Immature natural killer cell (primary cell): ENCODE measurements at places on chromosomes 16 and 17. TPM values are rescaled to one million over a fixed set of nuclear protein-coding genes. Genes with fewer than 3 reads are reported as not detected.

GRCh38 chr17:79732254-79732653 lies 1.5 kb downstream of the ENPP7 start:
- H3K4me3 ChIP-seq, result peak overlapping the region; percentile 91
- peaks cover 44% of the 10 kb centered on the region for H3K4me1 ChIP-seq
- H3K27ac ChIP-seq, result peak overlapping the region; percentile 98
- peaks cover 3% of the 10 kb centered on the region for H3K36me3 ChIP-seq
- peaks cover 2% of the 10 kb centered on the region for H3K27me3 ChIP-seq

The ENPP7 gene
- polyA plus RNA-seq, result not detected

GRCh38 chr17:38657824-38658740 lies 16.7 kb downstream of the EPOP start:
- H3K36me3 ChIP-seq, result no peaks in the 10 kb centered on the region
- H3K4me1 ChIP-seq, result peaks cover 2% of the 10 kb centered on the region
- H3K27ac ChIP-seq, result no peak overlapping the region
- no peak overlapping the region for H3K4me3 ChIP-seq

DNA sequence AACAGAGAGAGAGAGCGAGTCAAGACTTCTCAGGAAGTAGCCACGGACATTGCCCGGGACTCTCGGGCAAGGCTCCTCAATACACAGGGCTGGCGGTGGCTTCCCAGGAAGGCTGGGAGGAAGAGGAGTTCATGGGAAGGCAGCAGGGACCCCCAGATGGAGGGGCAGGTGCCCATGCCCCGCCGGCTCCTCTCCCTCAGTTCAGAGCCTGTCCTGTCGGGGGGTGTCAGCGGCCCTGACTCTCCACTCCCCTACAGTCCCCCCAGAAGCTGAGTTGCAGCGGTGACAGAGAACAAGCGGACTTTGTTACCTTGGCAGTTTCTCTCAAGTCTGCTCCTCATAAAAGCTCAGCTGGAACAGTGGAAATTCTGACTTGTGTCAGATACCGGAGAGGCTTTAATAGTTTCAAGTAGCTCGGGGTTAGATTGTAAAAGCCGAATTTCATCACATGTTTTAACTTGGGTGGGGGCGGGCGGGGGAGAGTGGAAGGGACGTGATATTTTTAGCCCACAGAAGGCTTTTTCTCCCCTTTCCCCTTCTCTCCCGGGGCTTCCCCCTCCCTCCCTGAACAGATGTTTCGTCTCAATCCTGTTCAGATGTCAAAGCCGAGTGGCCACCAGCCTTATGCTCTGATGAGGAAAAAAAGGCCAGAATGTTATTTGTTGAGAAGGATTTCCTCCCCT lies 65.2 kb downstream of the NKD1 start:
- no peak overlapping the region for H3K27ac ChIP-seq
- H3K4me1 ChIP-seq, result no peaks in the 10 kb centered on the region
- no peak for DNase-seq
- no peaks in the 10 kb centered on the region for H3K36me3 ChIP-seq

- no peak overlapping the region for H3K4me3 ChIP-seq
- no peaks in the 10 kb centered on the region for H3K36me3 ChIP-seq
- H3K27ac ChIP-seq, result no peak overlapping the region
- H3K4me1 ChIP-seq, result peaks cover 6% of the 10 kb centered on the region
- DNase-seq, result no peak
These were observed 84.7 kb downstream of the YPEL2 start for GRCh38 chr17:59416184-59416583.

GRCh38 chr17:15509095-15509494 lies 41.7 kb upstream of the CDRT4 start:
- H3K27ac ChIP-seq, result no peak overlapping the region
- H3K27me3 ChIP-seq, result no peaks in the 10 kb centered on the region
- H3K36me3 ChIP-seq, result peaks cover 15% of the 10 kb centered on the region
- no peak overlapping the region for H3K4me3 ChIP-seq
- no peaks in the 10 kb centered on the region for H3K4me1 ChIP-seq

DNA sequence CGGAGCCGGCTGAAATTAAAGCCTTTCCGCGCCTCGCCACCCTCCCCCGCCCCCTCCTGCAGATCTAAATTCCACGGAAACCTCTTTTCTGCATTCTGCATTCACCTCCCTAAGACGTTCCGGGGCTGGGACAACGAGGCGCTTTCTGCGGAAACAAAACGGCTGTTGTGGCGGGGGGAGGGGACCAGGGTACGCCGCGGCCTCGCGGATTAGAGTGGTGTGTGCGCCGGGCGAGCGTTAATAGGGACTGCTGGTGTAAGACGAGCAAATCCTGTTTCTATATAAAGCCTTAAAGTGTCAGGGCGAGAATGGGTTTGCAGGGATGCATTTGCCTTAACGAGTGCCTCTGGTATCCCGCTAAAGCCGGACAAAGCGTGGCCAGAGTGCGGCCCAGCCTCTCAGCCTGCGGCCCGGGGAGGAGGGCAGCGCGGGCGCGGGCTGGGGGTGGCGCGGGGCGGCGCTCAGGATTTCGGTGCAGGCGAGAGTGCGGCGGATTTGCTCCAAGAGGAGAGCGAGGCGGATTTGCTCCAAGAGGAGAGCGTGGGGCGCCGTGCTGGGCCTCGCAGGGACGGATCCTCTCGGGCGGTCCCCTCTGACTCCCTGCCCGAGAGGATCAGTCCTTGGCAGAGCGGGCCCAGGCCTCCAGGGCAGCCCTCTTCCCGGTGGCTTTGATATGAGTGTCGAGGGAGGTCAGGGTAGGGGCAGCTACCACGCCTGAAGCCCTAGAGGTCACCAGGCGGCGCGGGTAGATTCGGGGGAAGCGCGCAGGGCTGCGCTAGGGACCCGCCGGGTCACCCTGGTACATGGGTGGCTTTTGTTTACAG lies 5.1 kb downstream of the BAHCC1 start:
- H3K27me3 ChIP-seq, result peaks cover 47% of the 10 kb centered on the region
- H3K4me1 ChIP-seq, result peaks cover 17% of the 10 kb centered on the region
- peak overlapping the region; percentile 87 for H3K4me3 ChIP-seq
- H3K36me3 ChIP-seq, result no peaks in the 10 kb centered on the region
- no peak overlapping the region for H3K27ac ChIP-seq

GRCh38 chr17:82101301-82101715 lies 3.3 kb upstream of the FASN start:
- no peak overlapping the region for H3K4me3 ChIP-seq
- H3K36me3 ChIP-seq, result no peaks in the 10 kb centered on the region
- H3K27ac ChIP-seq, result no peak overlapping the region
- H3K4me1 ChIP-seq, result peaks cover 5% of the 10 kb centered on the region
- no peaks in the 10 kb centered on the region for H3K27me3 ChIP-seq

The DOC2A gene
- polyA plus RNA-seq, result not detected
